ENCODE measurements at places on chromosomes 3 and 15. TPM values are rescaled to one million over a fixed set of nuclear protein-coding genes. Genes with fewer than 3 reads are reported as not detected.

CHRM5 gene
- total RNA-seq = not detected

RAB6B gene
- 14.9 TPM for total RNA-seq

KAT2B gene
- total RNA-seq = 2.0 TPM

POTEB gene
- total RNA-seq = not detected

EOGT gene
- 32.9 TPM for total RNA-seq

DZIP3 gene
- 27.6 TPM for total RNA-seq

DLEC1 gene
- total RNA-seq = 0.81 TPM

MBD4 gene
- 33.0 TPM for total RNA-seq

NRG4 gene
- total RNA-seq = 0.18 TPM

C3orf85 gene
- not detected for total RNA-seq

SNTN gene
- not detected for total RNA-seq

ATP13A5 gene
- not detected for total RNA-seq

DAG1 gene
- total RNA-seq = 115 TPM

BAHD1 gene
- 49.1 TPM for total RNA-seq

LRTM1 gene
- total RNA-seq = not detected

BCL2A1 gene
- 0.25 TPM for total RNA-seq

SEMA4B gene
- 53.3 TPM for total RNA-seq
